ENCODE measurements at places on chromosomes 4 and X. TPM values are rescaled to one million over a fixed set of nuclear protein-coding genes. Genes with fewer than 3 reads are reported as not detected.

- no peak for ATAC-seq
Observed at GRCh38 chrX:85977218-85977617, 70.1 kb downstream of the CHM start.

- ATAC-seq, result no peak
Observed at GRCh38 chrX:95040104-95040503, 1366.1 kb downstream of the FAM133A start.

GRCh38 chrX:72276478-72276953, 532 bp downstream of the RPS4X start:
- no peak for ATAC-seq

- no peak for ATAC-seq
Observed at GRCh38 chr4:31649878-31650277, 929.7 kb downstream of the PCDH7 start.

DNA sequence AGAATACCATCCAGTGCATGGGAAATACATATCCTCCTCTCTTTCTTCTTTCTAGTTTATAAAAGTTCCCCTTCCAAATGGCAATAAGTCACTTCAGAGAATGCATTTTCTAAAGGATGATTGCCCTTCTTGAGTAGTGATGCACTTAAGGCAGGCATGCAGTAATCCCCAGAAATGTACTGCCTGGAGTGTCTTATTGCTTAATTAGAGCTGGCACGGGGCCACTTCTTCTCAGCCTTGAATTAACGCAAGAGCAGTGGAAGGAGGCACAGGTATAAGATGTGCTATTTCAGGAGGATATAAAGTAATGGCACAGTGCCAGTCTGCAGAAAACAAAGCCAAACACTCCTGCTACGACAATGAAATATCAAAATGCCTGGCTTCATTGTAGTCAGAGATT, 371.4 kb upstream of the FAM241A start:
- ATAC-seq, result no peak

- no peak for ATAC-seq
Observed at GRCh38 chr4:156705311-156705710, 266.3 kb downstream of the PDGFC start.

DNA sequence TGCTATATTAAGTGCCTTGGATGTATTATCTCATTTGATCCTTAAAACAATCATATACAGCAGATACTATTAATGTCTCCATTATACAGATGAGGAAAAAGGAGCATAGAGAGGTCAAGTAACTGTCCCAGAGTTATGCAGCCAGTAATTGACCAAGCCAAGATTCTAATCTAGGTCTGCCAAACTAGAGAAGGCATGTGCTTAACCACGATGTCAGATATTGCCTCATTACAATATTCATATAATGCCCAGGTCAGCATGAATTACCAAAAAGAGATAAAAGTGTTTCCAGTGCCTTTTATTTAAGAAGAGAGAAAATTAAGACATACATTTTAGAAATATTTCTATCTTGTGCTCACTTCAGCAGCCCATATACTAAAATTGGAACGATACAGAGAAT, 7.1 kb downstream of the ARHGEF6 start:
- ATAC-seq, result no peak

DNA sequence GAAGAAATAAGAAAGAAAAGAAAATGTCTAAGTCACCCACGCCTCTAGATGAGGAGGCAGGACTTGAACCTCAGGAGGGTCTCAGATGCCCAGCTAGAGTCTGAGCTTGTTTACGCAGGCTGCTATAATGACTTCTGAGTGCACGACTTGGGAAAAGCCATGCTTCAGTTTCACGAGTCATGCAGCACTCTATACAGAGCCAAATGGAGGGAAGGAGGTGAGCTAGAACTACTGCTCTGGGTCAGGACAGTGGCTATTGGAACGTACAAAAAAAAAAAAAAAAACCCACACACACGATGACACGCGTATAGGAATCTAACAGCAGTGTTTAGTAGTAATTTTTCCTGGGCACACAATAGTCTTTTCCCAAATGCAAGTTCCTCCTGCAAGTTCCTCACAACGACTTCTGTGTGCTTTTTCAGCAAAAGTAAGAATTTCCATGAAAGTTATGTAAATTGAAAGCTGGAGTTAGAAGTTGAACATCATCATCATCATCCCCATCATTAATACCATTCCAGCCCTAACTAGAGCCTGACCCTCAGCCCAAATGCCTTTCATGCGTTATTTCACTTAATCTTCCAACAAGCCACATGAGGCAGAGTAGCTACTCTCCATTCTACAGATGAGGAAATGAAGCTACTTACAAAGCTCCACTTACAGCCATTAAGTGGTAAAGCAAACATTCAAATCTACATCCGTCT, 36.6 kb downstream of the IRF2 start:
- no peak for ATAC-seq

DNA sequence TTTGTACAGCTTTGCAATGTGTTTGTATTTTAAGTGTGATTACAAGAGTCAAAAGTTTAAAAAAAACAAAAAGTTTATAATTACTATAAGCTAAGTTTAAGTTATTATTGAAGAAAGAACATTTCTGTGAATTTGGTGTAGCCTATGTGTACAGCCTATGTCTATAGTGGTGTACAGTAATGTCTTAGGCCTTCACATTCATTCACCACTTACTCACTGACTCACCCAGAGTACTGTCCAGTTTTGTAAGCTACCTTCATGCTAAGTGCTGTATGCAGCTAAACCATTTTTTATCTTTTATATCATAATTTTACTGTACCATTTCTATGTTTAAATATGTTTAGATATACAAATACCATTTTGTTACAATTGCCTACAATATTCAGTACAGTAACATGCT, 182.3 kb downstream of the RPA4 start:
- no peak for ATAC-seq

DNA sequence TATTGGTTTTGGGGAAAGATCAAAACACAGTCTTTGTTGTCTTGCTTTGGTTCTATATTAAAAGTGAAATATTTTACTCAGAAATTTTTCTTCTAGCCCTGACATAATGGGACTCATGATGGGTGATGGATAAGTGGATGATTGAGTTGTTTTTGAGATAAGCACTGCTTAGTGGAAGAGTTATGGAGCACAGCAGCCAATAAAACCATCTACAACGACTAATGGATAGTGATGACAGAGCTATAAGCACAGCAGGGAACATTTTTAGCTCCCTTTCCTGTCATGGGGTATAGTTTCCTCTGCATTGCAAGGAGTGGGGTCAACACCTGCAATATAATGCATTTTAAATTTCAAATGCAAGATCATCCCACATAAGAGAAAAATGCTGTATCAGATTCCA, 812.4 kb downstream of the STPG2 start:
- no peak for ATAC-seq

GRCh38 chr4:601612-602558, 23.5 kb upstream of the PDE6B start:
- ATAC-seq, result no peak

GRCh38 chr4:160136021-160136420, 1033.1 kb downstream of the RAPGEF2 start:
- no peak for ATAC-seq

DNA sequence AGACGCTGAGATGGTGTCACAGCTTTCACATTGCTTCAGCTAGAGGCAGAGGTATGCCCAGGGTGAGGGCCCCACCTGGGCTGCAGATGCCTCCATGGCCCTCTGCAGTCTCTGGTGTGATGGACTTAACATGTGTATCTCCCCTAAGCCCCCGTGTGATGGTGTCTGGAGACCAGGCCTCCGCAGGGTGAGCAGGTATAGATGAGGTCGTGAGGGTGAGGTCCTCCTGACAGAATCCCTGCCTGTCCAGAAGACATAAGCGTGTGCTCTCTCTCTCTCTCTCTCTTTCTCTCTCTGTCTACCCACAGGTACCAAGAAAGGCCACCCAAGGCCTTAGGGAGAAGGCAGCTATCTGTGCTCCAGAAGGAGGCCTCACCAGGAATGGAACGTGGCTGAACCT, 50.9 kb downstream of the CPZ start:
- no peak for ATAC-seq

GRCh38 chr4:123786920-123787319, 390.3 kb downstream of the SPRY1 start:
- ATAC-seq, result no peak

- ATAC-seq, result no peak
Observed at GRCh38 chr4:53574528-53574927, 16.8 kb downstream of the LNX1 start.

GRCh38 chr4:73415807-73416238, 11.7 kb downstream of the ALB start:
- ATAC-seq, result no peak

DNA sequence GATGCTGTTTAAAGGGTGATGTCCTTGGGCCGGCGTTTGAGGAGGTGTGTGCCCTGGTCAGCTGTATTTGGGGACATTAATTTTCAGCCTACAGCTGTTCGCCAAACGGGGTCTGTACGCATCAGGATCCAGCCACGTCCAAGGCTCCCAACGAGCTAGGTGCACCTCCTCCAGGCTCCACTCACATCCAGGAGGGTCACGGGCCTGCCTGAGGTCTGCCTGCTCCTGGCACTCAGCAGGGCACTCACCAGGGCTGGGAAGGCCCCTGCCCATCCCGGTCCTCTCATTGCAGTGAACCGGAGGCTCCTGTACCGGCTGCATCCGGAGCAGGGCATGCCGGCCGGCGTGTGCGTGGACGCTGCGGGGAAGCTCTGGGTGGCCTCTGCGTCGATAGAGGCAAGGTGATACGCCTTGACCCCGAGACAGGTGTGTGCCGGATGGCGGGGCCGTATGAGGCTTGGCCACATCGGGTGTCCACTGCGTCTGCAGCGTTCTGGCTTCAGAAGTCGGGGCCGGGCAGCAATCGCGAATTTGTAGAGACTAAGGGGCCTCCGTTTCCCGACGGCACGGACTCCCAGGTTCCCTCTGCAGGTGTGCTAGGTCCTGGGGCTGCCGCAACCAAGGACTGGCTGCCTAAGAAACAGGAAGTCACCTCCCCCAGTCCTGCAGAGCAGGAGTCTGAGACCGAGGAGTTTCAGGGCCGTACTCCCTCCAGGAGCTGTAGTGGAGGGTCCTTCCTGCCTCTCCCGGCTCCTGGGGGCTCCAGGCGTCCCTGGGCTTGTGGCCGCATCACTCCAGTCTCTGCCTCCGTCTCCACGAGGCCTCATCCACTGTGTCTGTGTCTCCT, 27.5 kb upstream of the PLCXD1 start:
- peak; percentile 29 for ATAC-seq

BEX2 gene
- total RNA-seq, result 5.2 TPM

SPANXN3 gene
- total RNA-seq, result not detected

PCYT1B gene
- total RNA-seq, result 0.64 TPM

TEC gene
- 6.3 TPM for total RNA-seq

ADH7 gene
- total RNA-seq, result 120 TPM

NUDT10 gene
- total RNA-seq, result not detected

AFF2 gene
- total RNA-seq, result 0.24 TPM

Data from esophagus mucosa (tissue), 1 donor.